ENCODE measurements at places on chromosomes 4 and X.

DNA sequence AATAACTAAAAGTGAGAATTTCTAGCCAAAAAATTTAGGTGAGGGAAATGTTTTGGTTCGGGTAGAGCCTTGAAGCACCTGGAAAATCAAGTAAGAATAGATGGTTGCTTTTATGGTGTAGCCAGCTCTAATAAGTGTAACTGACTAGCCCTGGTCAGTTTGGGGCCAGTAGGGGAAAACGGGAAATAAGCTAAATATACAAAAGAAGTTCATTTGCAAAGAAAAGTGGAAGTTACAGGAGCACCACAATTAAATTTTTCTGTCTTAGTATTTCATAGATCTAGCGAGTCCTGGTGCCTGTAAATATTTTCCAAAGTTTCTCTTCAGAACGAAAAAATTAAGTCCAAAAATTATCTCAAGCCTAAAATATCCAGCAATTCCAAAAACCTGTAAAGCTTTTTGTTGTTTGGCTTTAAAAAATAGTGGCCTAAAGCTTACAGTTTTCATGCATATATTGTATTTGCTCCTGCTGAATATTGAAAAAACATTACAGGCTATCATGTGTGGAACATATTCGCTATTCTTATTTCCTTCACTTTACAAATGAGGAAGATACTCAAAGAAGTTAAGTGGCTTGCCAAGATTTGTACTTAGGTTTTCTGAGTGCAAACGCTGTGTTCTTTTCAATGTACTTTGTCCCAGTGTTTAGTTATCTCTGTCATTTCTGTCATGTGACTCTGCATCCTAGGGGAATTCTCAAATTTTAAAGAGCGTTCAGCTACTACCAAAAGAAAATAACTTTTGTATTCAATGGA is 7.3 kb upstream of the PTPN13 start:
- DNase-seq: no peak

- DNase-seq: no peak
Observed at GRCh38 chrX:465418-466215, 78.9 kb upstream of the PPP2R3B start.

GRCh38 chr4:83558680-83559079 is 22.8 kb downstream of the GPAT3 start:
- DNase-seq: no peak

DNA sequence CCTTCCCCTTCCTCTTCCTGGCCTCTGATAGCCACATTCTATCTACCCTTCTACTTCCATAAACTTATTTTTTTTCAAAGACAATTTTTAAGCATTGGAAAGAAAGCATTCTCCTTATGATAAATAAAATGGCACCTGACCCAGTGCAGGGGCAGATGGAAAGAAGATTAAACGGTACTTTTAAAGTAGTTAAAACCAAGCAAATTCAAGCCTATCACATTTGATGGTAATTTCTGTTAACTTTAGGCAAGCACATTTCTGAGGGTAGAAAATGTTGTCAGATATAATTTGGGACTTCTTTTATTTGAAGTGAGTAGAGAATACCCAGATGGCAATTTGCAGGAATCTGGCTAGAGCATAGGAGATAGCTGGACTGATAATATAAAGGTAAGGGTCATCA is 332.9 kb downstream of the EPHA5 start:
- DNase-seq: no peak

GRCh38 chrX:10597871-10598270 is 22.5 kb downstream of the MID1 start:
- DNase-seq: no peak

DNA sequence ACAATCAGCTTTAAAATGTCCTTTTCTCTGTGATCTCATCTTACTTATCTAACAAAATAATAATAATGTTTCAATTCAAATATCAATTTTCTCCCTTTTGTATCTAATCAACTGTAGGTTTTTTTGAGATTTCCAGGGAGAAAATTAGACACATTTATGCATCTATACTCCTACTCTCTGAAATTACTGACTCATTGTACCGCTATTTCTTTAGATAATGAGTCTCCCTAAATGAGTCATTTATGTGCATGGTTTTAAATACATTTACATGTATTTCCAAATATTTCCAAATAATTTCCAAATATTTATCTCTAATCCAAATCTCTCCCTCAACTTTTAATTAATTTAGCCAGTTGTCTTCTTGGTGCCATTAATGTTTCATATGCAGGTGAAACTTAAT is 621.0 kb downstream of the TECRL start:
- no peak for DNase-seq

DNA sequence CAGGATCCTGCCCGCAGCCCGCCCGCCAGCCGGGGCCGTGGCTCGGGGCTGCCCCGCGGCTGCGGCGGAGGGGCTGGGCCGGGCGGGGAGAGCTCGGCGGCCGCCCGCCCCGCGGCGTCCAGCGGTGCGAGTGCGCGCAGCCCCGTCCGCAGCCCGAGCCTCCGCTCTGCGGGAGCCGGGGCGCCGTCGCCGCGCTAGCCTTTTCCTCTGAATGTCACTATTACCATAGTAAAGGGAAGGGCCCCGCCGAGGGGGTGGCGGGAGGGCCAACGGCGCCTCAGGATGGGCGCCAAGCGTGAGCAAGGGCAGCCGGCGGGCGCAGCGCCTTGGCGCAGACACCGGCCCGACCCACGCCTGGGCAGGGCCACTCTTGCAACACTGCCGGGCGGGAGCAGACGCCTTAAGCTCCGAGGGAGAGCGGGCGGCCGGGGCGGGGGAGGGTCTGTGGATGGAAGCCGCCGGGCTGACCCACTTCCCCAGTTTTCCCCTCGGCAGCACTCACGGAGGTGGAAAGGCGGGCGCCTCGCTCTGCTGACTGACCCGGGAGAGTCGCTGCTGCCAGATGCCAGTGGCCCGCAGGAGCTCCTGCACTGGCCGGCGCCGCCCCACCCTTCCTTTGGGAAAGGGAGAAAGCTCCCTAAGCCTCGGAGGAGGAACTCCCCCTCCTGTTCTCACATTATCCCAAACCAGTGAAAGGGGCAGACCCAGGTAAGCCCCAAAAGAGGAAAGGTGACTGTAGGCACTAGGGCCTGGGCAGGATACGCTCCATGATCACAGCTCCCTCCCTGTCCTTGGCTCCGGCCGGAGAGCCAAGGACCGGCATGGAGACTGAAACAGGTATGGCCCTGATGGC is 329.4 kb downstream of the HNRNPD start:
- DNase-seq: no peak

GRCh38 chr4:66766557-66766956 is 778.7 kb downstream of the CENPC start:
- no peak for DNase-seq

DNA sequence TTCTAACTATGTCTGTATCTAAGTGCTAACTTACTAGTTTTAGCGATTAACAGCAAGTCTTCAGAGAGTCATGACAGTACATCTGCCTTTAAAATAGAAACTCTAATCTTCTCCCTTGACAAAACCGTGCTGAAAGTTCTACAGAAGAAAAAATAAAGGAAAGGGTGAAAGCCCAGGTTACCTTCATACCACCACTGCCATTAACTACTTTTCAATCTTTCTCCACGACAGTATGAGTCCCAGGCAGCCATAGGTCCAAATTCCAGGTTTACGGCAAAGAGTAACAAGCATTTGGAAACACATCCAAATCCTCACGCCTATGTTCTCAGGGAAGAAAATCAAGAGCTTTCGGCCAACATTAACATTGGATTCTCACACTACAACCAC is 12.4 kb upstream of the ZCCHC13 start:
- no peak for DNase-seq

DNA sequence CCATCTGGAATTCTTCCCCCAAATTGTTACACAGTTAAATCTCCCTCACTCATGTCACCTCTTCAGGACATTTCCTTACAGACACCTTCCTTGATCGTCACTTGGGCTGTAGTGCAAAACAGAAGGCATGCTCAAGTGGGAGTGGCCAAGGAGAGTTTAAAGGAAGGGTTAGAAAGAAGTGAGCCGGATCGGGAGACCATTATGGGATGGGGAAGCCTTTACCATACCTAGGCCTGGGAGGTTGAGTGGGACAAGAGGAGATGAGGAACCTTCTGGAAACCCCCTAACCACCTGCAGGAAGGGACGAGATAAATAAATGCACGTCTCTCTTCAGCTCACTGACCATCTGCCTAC is 102.7 kb downstream of the UCHL1 start:
- no peak for DNase-seq

DNA sequence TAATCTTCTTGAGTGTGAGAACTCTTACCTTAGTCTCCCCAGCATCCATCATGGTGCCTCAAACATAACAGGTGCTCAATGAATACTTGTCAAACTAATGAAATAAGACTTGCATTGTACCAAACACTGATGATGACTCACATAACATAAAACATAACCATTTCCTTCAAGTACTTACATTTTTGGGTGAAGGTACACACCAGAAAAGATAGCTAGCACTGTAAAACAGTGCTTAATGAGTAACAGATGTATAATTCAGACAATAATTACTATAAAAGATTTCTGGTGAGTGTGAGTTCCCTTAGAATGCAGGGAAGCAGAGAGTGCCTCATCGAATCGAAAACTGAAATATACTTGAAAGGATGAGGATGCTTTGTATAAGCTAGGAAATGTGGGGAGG is 70.1 kb upstream of the HCCS start:
- no peak for DNase-seq

GRCh38 chr4:162847945-162848549 is 318.6 kb downstream of the NAF1 start:
- no peak for DNase-seq

- no peak for DNase-seq
Observed at GRCh38 chr4:138953961-138954371, 61.6 kb upstream of the NOCT start.

GRCh38 chrX:124401696-124402095 is 55.3 kb downstream of the SH2D1A start:
- no peak for DNase-seq

- DNase-seq: no peak
Observed at GRCh38 chr4:48710446-48711209, 69.5 kb downstream of the FRYL start.

All from stimulated activated CD8-positive, alpha-beta memory T cell treated with anti-CD3 and anti-CD28 coated beads, Interleukin-12 subunit alpha, Interleukin-12 subunit beta, amount 100 ng/mL, for 1 hour (primary cell).